ENCODE measurements at places on chromosomes 12 and 14. TPM values are rescaled to one million over a fixed set of nuclear protein-coding genes. Genes with fewer than 3 reads are reported as not detected.
A peak's percentile ranks its signal among the peaks of the same experiment; 100 is the strongest.

The SLC2A14 gene
- not detected for total RNA-seq

The ARID2 gene
- 25.0 TPM for total RNA-seq

DNA sequence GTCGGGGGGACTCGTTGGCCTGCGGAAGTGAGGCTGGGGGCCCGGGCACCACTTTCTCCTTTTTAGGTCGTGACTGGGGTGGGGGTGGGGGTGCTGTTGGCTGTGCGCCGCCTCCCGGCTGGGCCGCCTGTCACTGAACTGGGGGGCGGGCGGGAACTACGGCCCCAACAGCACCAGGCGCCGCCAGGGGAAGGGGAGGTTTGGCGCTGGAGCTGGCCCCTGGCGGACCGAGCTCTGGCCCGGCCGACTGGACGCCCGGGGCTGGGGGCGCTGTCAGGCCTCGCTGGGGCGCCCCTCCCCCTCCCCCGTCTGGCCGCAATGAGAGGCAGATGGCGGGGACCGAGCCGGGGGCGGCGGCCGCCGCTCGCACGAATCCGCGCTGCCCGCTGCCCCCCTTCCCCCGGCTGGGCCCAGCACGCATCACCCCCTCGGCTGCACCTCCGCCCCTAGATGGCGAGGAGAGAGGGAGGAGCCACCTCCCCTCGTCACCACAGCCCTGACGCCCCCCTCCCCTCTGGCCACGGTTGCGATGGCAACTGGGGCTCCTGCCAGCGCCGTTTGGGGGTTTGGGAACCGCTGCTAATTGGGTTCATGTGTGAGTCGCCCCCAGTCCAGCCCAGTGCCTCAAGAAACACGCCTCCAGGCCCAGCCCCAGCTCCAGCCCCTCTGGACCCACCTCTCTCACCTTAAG lies 723 bp downstream of the NFATC4 start:
- DNase-seq, result peak; percentile 75

GRCh38 chr12:26872625-26873024 lies 39.6 kb upstream of the ITPR2 start:
- DNase-seq, result no peak
